ENCODE measurements at places on chromosomes 11 and 22.

GRCh38 chr11:8309862-8310261 is 46.2 kb upstream of the LMO1 start:
- DNase-seq = no peak

DNA sequence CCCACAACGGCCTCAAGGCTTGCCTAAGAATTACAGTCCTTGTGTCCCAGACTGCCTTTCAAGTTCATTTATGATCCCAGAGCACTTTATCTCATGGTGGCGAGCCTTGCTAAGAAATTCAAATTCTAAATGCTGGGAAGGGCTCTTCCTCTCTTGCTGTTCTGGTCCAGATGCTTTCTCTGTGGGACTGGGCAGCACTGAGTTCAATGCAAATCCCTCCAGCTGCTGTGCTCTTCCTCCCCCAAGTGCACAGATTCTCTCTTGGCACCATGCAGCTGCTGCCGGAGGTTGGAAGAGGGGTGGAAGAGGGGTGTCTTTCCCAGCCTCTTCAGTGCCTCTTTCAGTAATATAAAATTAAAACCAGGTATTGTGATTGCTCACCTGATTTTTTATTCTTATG is 828.0 kb downstream of the DLG2 start:
- DNase-seq = no peak

GRCh38 chr11:36500315-36500721 is 9.8 kb downstream of the TRAF6 start:
- no peak for DNase-seq

- DNase-seq = no peak
Observed at GRCh38 chr11:77253690-77254089, 47.8 kb downstream of the GDPD4 start.

DNA sequence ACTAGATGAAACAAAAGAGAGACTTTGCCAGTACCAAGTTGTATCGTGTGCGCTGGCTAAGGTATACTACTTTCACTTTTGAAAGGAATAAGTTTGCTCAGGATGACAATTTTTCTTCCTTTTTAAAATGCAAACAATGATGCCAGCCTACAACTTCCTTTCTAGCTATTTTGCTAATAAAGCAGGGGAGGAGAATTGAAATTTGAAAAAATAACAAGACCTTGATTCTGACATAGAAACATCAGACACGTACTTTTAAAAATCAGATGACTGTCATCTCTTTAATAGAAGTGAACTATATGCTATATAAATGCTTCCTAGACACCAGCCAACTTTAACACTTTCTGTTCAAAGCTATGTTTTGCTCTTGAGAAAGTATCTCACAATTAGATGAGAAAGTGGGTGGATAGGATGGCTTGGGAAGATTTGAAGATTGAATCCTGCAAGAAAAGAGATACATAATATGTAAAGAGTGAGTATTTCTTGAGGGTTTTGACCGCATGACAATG is 41.7 kb upstream of the BLID start:
- DNase-seq = no peak
